ENCODE measurements at places on chromosomes 13 and 19.
A peak's percentile ranks its signal among the peaks of the same experiment; 100 is the strongest.

DNA sequence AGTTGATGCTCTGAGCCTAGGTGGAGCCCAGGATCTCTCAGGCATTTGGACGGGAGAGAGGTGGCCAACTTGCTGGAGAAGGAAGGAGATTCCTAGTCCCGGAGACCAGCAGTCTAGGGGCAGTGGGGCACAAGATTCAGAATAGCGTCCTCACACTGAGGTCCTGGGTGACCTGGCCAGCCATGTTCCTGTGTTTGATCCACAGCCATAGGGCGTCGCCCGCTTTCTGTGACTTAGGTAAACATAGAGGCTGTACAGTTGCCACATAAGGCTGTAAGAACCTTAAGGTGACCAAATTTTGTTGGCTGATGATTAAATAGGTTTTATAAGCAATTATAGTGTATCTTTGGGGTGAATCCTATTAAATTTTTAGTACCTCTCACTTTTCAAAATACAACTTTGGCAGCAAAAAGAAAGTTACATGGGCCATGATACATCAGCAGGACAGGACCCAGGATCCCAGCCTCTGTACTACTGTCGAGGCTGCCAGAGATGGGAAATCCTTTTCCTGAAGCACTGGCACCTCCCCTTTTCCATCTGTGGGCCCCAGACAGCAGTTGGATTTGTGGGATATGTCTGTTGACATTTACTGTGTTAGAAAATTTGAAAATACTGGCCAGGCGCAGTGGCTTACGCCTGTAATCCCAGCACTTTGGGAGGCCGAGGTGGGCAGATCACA lies 37.5 kb downstream of the TSSK6 start:
- no peak for DNase-seq

DNA sequence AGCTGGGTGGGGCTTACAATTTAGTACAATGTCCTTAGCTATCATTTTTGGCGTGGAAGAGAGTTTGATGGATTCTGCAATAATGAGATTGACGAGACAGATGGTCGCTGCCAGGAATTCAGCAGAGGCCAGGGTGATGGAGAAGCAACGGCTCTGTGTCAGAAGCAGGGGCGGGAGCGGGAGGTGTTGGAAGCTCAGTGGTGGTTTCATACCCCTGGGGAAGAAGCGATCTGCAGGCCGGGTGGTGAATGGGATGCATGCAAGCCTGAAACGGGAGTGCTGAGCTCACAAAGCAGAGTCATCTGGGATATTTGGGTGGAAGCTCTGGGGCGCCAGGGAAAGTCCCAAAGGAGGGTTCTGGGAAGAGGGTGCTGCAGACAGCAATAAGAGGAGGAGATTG lies 370.8 kb downstream of the ZNF536 start:
- no peak for DNase-seq

GRCh38 chr13:22077205-22077683 lies 406.4 kb downstream of the FGF9 start:
- no peak for DNase-seq

DNA sequence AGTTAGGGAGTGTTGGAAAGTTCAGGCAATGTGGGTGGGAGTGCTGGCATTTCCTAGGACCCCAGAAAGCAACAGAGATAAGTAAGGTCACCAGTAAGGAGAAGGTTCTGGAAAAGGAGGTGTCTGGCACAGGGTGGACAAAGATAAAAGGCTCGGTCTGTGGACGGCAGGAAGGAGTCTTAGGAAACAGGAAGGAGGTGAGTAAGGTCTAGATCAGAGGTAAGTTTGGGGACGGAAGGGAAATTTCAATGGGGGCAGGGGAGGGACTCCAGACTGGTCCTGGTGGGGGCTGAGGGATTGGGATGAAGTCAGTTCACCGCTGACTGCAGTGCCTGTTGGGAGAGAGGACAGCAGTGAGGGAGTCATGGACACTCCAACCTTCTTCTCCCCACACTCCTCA lies 7.8 kb upstream of the OPA3 start:
- DNase-seq = no peak

DNA sequence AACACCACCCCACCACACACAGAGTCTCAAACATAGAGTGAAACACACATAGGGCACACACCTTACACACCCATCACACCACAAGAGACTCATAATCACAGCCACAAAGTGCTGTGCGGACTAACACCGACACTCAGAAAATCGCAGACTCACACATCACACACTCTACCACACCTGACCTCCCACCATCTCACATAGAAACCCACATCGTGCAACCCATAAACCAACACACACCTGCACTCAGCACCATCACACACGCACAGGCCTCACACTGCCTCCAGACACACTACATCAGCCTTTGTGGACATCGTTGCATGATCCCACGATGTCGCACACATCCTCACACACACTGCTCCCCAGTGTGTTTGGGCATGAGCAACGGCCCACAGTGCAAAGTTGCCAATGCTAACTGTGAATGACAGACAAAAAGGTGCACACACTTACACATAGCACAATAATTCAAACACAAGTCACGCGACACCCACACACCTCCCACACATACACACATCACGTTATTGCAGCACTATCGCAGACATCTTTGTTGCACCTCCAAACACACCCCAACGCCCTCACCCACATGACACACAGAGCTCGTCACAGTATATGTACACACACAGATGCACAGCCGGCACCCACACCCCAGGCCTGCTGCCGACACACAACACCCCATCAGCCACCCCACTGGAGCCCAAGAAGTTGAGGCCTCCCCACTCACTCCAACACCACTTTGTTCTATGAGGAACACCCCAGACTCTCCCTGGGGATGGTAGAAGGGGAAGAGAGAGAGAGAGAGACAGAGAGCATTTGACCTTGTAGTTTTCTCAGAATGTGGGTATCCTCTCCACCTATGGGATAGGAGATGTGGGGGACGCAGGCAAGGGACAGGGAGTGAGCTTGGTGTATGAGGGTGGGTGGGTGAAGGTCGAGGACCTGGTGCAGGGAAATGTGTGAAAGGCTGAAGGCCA lies 1.2 kb upstream of the ATP1A3 start:
- DNase-seq = no peak

GRCh38 chr19:42129399-42130253 lies 2.6 kb downstream of the POU2F2 start:
- peak; percentile 28 for DNase-seq

GRCh38 chr19:34256835-34257558 lies 2.6 kb downstream of the GARRE1 start:
- DNase-seq = no peak

- DNase-seq = no peak
Measured at GRCh38 chr13:27962128-27962841, 6.8 kb downstream of the CDX2 start.

DNA sequence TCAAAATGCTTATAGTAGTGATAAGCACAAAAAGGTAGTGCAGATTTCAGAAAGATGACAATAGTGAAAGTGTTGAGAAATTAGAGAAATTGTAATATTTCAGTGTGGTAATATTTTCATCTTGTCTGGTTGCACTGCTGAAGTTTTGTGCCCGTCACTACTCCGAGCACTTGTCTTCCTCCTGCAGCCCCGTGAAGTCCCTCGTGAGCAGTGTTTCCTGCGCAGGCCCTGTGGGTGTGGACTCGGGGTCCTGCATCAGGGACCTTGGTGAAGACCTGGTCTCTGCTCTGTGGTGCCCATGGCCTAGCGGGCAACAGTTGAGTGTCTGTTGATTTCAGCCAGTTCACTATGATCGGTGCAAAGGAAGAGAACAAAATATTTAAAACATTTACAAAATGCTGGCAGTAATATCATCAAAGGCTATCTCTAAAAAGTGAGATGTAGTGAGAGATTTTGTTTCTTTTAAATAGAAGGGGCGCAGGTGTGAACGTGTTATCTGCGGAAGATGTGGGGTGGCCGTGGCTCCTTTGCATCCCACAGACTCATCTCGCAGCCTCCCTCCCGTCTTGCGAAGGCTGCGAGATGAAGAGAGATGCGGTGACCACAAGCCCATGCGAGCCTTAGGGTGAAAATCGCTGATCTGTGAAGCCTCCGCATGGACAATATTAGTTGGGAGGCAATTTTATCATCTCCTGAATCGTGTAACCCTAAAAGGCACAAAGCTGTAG lies 27.7 kb upstream of the DCUN1D2 start:
- no peak for DNase-seq

DNA sequence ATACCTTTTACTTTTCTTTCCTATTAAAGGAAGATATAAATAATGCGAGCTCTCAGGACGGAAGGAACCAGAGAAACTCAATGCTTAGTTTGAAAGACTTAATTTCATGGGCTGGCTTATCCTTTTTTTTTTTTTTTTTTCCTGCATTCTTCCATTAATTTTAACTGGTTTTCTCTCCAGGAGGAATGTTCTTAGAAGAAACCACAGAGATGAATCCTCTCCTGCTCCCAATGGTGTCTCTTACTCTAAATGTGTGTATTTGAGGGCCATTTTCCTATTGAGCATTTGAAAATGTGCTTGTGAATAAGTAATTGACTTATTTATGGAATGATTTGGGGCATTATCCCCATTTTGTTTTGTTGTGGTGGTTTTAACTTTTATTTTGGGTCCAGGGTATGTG lies 494.9 kb downstream of the FOXO1 start:
- DNase-seq = no peak

DNA sequence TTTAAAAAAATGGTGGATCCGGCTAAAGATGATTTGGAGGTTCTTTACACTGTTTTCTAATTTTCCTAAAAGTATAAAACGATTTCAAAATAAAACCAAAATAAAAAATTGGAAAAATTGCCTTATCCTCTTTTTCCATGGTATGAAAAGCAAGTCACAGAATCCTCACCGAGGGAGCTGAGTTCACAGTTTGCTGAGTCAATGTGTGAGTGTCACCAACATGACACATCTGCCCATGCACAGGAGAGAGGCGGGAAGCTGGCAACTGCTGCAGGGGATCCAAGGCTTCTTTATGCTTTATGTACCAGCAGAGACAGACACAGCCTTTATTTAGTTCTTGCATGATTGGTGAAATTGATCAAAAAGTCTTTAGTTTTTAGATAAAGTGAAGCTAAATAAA lies 157.8 kb downstream of the TNFSF13B start:
- no peak for DNase-seq

GRCh38 chr19:6459262-6460098 lies at the start of gene SLC25A23:
TSS of gene SLC25A23 (minus strand) at chr19:6459792. CDS start at chr19:6459628, 164 bp downstream.
- DNase-seq = peak; percentile 68

- no peak for DNase-seq
Measured at GRCh38 chr13:27466513-27466912, 16.1 kb upstream of the MTIF3 start.

- peak; percentile 86 for DNase-seq
Measured at GRCh38 chr19:7636691-7637373, at the start of gene STXBP2. TSS of gene STXBP2 (plus strand) at chr19:7637110. CDS start at chr19:7637150, 40 bp downstream.

DNA sequence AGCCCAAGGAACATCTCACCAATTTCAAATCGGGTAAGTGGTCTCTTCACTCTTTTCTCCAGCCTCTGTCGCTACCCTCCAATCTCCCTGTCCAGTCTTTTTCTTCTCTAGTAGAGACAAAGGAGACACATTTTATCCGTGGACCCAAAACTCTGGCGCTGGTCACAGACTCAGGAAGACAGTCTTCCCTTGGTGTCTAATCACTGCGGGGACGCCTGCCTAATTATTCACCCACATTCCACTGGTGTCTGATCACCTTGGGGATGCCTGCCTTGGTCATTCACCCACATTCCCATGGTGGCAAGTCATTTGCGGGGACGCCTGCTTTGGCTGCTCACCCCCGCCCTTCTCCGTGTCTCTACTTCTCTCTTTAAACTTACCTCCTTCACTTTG lies 13.8 kb upstream of the OR10H1 start:
- no peak for DNase-seq

- no peak for DNase-seq
Measured at GRCh38 chr13:97279913-97280312, 57.8 kb downstream of the MBNL2 start.

- peak; percentile 86 for DNase-seq
Measured at GRCh38 chr19:44903602-44904425, 1.8 kb upstream of the APOE start.

DNA sequence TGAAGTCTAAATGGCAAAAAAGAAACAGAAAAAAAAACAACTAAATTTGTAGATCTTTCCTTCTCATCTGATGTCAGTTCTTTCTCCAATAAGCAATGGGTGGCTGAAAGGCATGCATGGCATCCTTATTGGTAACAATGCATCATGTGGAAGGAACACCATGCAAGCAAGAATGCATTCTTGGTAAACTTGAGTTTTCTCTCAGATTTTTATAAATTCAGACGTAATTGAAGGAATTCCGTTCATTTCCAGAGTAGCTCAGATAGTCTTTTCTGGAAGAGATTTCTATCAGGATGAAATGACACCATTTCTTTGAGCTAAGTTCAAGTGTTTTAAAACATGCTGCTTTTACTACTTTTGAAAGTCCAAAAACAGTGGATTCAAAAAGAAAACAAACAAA lies 373.0 kb downstream of the COG6 start:
- DNase-seq = no peak

GRCh38 chr19:56980906-56981305 lies 138.9 kb upstream of the USP29 start:
- peak; percentile 91 for DNase-seq

GRCh38 chr19:46784262-46785053 lies 3.9 kb downstream of the SLC1A5 start:
- peak; percentile 82 for DNase-seq

DNA sequence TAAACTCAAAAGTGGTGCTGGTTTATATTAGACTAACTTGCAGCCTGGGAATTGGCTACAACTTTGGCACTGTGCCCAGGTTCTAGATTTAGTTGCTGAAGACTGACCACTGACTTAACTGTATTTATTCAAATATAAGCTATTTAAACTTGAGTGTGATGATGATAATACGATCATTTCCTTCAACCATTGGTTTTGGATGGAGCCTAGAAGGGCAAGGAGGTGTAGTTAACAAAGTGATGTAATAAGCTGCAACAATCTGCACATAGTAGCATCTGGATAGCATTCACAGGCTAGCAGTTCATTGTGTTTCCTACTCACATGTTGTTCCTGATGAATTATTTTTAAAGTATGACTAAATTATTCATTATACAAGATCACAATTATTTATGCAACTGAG lies 55.2 kb upstream of the DACH1 start:
- DNase-seq = no peak

- no peak for DNase-seq
Measured at GRCh38 chr19:40908976-40909375, 26.9 kb upstream of the CYP2A7 start.

GRCh38 chr19:14409146-14410023 lies 9.8 kb downstream of the DDX39A start:
- DNase-seq = no peak

DNA sequence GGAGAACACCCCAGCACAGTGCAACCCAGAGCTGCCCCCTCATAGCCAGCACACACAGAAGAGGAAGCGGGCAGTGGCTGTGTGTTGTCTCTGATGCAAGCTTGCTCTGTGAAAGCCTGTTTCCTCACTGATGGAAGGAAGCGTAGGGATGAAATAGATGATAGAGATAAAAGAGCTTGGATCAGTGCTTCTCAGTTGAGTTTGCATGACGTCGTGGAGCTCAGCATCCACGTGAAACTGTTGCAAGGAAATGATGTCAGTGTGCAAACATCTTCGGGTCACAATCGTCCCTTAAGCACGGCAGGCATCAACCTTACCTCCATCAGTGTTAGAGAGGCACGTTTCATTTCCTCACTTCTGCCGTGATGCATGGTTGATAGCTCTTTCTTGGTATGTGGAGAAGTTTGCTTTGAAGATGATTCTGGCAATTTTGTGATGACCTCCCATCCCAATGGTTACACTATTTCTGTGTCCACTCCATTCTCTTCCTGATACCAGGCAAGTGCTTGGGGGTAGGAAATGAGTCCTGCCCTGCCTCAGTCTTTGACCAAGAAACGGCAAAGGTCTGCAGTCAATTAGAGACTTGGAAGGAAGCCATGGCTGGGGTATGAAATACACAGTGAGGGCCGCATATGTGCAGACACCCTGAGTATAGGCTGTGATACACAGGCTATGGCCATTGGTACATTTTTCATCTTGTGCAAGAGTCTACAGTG lies 183.0 kb downstream of the ZNF536 start:
- DNase-seq = no peak

GRCh38 chr13:30325668-30326067 lies 18.3 kb upstream of the KATNAL1 start:
- DNase-seq = no peak

All from testis (tissue), 5 donors.